ENCODE measurements at places on chromosomes 7 and 10.

DNA sequence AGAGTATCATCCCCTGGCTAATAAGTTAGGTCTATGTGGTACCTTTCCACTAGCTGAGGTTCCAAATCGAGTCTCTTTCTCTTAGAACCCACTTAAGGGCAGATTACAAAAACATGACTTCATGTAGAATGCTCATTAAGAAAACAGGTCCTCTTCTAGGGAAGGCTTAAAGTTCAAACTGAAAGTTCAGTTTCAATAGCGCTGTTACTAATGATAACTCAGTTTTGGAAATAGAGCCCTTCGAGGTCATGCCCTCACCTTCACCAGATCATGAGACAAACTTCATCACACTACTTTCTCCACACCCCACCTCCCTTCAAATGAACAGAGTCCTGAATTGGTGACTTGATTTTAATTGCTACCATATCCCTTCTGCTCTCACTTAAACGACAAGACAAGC, 26.2 kb downstream of the HGF start:
- DNase-seq, result no peak

- no peak for DNase-seq
These were observed 55.2 kb downstream of the ELFN1 start for GRCh38 chr7:1725199-1725690.

- no peak for DNase-seq
These were observed 52.0 kb upstream of the NMT2 start for GRCh38 chr10:15220445-15220844.

- no peak for DNase-seq
These were observed 364.2 kb downstream of the SUGCT start for GRCh38 chr7:40498924-40499510.

- no peak for DNase-seq
These were observed 19.9 kb downstream of the POLL start for GRCh38 chr10:101568054-101568745.

DNA sequence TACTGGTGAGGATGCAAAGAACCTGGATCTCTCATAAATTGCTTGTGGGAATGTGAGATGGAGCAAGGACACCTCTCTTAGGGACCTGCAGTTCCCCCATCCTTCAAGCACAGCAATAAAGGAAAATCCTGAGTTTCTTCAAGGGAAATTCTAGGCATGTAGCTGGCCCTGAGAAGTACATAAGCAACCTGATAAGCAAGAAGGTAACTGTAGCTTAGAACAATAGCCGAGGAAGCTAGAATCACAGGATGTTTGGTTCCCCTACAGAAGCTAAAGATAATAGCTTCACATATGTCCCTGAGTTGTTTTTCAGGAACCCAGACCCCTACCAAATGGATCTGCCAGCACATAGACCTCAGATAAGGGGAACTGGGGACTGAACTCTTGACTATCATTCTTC, 11.6 kb upstream of the UPP1 start:
- DNase-seq, result no peak

GRCh38 chr10:110279407-110279986, 25.2 kb downstream of the SMNDC1 start:
- DNase-seq, result peak; percentile 26

DNA sequence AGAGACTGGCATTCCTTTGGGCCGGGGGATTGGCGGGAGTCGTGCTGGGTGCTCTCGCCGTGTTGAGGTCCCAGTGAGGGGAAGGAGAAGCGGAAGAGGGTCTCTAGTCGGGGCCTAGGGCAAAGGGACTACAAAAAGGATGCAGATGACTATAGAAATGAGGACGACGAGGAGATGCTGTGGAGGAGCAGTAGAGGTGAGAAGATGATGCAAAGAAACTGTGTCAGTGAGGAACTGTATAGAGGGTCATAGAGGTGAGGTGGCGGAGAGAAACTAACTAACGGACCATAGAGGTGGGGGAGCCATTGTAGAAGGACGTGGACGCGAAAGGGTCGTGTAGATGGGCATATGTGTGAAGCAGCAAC, 324 bp downstream of the TWNK start:
- DNase-seq, result no peak

Measured in stimulated activated CD4-positive, alpha-beta T cell treated with anti-CD3 and anti-CD28 coated beads, Interleukin-12 subunit alpha, Interleukin-12 subunit beta, amount 100 ng/mL, for 48 hours (primary cell).